CD8-positive, alpha-beta memory T cell (primary cell): ENCODE measurements at places on chromosomes 6 and 20. TPM values are rescaled to one million over a fixed set of nuclear protein-coding genes. Genes with fewer than 3 reads are reported as not detected.

- no peak for DNase-seq
Observed at GRCh38 chr20:4802527-4802926, 80.8 kb downstream of the PRND start.

SMLR1 gene
- total RNA-seq = not detected

SNAI1 gene
- 0.42 TPM for total RNA-seq

ZC2HC1B gene
- not detected for total RNA-seq

CEP85L gene
- total RNA-seq = 28.4 TPM
